ENCODE measurements at places on chromosomes 12 and 14. TPM values are rescaled to one million over a fixed set of nuclear protein-coding genes. Genes with fewer than 3 reads are reported as not detected.

LTBP2 gene
- 0.43 TPM for total RNA-seq

ABCC9 gene
- 42.3 TPM for total RNA-seq

GRCh38 chr14:92314182-92314581 lies 8.8 kb upstream of the SLC24A4 start:
- no peak for DNase-seq

GRCh38 chr14:37021390-37021789 lies 151.0 kb downstream of the SLC25A21 start:
- no peak for DNase-seq

GRCh38 chr14:50047274-50047676 lies 69.1 kb downstream of the VCPKMT start:
- no peak for DNase-seq

CELA1 gene
- not detected for total RNA-seq

DNA sequence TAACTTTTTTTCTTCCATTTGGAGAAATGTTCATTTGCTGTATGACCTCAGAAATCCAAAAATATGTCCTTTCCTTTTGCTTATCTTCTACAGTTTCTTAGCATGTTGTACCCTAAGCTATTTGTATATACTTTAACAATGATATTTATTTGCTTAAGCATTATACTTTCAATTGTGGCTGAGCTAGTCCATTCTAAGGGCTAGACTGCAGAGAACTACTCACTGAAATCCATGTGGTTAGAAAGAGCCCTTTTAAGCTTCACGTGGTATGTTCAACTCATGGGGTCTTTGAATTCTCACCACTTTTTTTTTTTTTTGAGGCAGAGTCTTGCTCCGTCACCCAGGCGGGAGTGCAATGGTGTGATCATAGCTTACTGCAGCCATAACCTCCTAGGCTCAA lies 122.5 kb downstream of the HMGA2 start:
- no peak for DNase-seq

DNA sequence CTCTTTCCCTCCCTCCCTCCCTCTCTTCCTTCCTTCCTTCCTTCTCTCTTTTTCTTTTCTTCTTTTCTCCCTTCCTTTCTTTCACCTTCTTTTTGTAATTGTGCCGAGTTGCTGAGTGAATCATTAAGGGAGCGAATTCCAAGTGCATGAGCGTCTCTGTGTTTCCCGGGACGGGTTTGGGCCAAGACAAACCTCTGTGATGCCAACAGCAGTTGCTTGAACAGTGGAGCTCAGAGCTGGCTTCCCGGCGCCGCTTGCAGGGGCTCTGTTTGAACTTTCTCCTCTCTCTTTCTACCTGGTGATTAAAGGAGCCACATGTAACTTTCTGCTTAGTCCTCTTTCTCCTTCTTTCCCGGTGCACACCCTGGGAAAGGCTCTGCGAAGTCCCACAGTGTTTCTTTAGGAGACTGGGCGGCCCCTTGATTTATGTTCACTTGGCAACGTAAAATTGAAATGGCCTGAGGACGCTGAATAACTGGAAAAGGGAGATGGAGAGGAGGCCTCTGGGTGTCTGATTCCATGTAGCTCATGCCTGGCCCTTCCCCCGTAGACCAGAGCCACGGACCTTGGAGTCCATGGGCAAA lies 33.7 kb upstream of the MAP1LC3B2 start:
- DNase-seq, result peak; percentile 65

DNA sequence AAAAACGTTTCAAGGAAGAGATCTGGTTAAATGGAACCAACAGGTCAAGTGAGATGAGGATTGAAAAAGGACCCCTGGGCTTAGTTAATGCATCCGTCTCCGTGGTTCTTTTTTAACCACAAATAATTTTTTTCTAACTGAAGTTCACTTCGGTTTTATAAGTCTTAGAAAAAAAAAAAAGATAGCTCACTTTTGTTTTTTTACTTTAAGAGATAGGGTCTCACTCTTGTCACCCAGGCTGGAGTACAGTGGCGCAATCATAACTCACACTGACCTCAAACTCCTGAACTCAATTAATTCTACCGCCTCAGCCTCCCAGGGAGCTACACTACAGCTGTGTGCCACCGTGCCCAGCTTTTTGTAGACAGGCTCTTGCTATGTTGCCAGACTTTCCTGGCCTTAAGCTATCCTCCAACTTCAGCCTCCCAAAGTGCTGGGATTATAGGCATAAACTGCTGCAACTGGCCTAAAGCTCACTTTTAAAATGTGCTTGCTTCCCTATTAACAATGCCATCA lies 11.8 kb downstream of the HNRNPC start:
- DNase-seq, result no peak

CRACR2A gene
- total RNA-seq, result 4.9 TPM

DNA sequence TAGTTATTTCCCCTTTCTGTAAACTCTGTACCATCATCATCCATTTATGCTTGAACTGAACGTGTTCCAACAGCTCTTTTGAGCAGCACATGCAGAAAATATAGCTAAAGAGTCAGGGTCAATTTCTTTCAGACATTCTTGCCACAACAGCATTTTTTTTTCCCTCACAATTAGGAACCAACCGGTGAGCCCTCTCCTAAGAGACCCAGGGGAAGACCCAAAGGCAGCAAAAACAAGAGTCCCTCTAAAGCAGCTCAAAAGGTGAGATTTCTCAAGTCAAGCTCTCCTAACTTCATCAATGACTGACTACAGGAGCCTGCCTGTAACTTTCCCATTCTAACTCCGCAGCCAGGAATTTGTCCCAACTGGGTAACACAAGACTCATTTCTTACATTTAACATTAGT lies 3.5 kb downstream of the HMGA2 start:
- no peak for DNase-seq

GRCh38 chr14:51457843-51458562 lies 193.7 kb upstream of the FRMD6 start:
- DNase-seq, result no peak

SRRM4 gene
- not detected for total RNA-seq

- no peak for DNase-seq
Measured at GRCh38 chr14:21840765-21841164, 167.1 kb upstream of the OR4E1 start.

- DNase-seq, result no peak
Measured at GRCh38 chr12:6923851-6924250, 3.9 kb upstream of the ATN1 start.

- no peak for DNase-seq
Measured at GRCh38 chr12:89163918-89164317, 188.4 kb downstream of the DUSP6 start.

HOXC6 gene
- total RNA-seq, result 0.89 TPM

- no peak for DNase-seq
Measured at GRCh38 chr14:53496668-53497067, 343.5 kb upstream of the DDHD1 start.

GRCh38 chr14:32224737-32225377 lies 21.8 kb upstream of the RNU6-8 start:
- DNase-seq, result peak; percentile 24

GRCh38 chr12:96846293-96846692 lies 60.8 kb upstream of the NEDD1 start:
- DNase-seq, result no peak

DNA sequence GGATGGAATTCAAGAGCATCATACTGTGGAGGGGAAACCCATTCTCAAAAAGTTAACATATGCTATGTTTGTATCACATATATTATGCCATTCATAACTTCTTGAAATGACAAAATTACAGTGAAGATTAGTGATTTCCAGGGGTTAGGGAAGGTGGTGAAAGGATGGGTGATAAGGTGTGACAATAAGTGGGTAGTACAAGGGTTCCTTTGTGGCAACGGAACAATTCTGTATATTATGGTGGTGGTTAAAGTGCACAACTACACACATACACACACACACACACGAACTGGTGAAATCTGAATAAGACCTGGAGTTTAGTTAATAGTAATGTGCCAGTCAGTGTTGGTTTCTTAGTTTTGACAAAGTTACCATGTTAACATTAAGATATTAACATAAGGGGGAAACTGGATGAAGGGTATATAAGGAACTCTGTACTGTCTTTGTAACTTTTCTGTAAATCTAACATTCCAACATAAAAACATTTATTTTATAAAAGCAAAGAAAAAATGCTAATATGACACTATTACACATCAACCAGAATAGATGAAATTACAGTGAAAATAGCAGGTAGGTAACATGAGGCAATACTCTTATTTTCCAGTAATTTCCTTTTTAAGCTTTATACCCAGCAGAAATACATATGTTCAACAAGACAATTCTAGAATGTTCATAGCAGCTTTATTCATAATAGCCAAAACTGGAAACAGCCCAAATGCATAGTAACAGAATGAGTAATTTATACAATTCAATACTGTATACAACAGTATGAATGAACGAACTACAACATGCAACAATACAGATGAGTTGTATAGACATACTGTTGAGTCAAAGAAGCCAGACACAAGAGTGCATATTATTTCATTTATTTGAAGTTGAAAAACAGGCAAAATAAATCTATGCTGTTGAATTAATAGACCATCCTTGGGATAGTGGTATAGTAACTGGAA lies 44.0 kb upstream of the OR5AU1 start:
- no peak for DNase-seq

GRCh38 chr12:96398424-96399119 lies 1.7 kb downstream of the CDK17 start:
- DNase-seq, result no peak

EML5 gene
- total RNA-seq, result 0.82 TPM

DNA sequence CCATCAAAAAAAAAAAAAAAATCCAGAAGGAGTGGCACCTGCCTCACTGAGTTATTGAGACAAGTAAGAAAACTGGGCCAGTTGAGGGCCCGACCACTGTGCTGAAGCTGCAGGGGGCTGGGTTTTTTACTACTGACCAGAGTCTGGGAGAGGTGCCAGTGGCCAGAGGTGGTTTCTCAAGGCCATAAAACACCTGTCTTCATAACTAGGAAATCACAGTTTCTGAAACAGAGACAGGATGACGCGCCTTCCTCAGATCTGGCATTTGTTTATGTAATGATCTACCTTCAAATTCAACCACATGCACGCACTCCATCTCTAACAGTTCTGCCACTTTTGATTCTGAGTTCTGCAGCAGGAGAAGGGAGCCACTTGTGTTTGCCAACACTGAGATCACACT lies 12.7 kb downstream of the TSPAN11 start:
- no peak for DNase-seq

SLC41A2 gene
- total RNA-seq, result 8.1 TPM

DNA sequence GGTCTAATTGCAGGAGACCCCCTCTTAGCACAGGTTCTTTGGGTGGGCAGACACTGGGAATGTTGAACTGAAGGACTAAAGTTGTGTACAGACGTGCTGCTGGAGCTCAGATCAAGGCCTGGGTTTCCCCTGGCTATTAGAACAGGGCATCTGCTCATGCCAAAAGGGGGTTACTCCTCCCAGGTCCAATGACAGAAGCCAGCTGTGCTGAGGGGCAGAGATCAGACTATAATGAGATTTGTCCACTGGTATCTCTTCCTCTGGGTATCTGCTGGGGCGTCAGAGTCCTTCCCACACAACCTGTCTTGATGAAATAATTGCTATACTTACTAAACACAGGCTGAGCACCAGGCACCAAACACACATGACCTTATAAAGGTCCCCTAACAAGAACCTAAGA lies 42.6 kb downstream of the LTBP2 start:
- no peak for DNase-seq

GRCh38 chr14:104118006-104118844 lies 20.2 kb upstream of the KIF26A start:
- DNase-seq, result no peak

GRCh38 chr12:96912261-96912660 lies 5.2 kb downstream of the NEDD1 start:
- DNase-seq, result no peak

DNA sequence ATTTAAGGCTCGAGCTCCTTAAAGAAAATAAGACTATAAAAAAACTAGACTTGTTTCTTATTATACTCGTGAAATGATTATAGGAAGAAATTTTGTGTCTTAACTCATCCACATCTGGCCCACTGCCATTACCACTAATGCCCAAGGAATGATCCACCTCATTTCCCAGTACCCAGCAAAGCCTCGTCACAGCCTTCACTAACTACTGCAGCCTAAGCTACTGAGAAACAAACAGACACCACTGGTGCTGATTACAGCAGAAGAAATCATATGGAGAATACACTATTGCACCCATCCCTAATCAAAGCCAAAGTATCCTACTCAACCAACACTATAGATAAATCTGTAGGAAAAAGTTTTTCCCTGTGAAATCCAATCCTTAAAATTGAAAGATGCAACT lies 205.3 kb upstream of the NAV3 start:
- DNase-seq, result no peak

DNA sequence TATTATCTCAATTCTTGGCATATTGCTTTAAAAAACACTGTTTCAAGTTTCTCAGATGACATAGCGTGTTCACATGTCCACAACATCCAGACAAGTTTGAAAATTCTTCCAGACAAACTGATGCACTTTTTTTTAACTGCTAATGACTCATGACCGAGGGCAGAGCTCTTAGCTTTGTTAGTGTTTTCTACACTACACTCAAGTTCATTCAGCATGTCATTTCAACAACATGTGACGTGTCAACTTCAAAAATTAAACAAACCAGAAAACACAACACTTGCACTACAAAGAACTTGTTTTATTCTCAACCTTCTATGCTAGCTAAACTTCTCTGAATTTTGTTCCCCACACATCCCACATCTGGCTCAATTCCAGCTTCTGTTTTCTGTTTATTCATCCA lies 1186.3 kb upstream of the FLRT2 start:
- no peak for DNase-seq

GRCh38 chr12:103929046-103929783 lies 995 bp upstream of the HSP90B1 start:
- peak; percentile 88 for DNase-seq

MYL2 gene
- total RNA-seq, result not detected

DNA sequence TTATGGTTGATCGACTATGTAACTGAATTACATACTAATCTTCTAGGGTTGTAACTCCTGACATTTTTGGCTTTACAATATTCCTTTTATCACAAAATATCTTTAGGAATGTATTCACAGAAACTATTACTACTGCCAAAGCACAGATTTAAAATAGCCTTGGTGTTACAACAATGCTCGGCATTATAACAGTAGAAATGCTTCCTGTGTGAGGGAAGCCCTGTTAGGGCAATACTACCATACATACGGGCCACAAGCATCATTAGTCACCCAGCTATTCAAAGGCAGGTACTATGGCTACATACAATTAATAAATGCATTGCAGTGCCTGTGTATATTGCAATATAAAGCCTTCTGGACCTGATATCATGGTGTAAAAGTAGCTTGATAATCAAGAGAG lies 517.8 kb downstream of the C12orf50 start:
- no peak for DNase-seq

DNA sequence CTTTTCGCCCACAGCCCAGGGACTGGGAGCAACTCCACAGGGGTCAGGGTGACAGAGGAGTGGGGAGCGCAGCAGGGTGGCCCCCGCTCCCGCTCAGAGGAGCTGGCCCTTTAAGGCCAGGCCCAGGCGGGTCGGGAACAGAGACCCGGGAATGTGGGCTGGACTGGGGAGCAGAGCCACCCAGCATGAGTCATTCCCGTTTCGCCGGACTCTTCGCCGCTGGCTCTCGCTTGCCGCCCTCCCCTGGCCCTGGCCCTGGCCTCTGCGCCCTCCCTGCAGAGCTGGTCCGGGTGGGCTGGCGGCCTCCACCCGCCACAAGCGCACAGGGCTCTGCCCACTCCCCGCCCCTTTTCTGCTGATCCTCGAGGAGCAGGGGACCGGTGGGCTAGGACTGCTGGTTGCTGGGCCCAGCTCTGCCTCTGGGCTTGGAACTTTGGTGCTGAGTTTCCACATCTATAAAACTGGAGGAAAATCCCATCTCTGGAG lies 92.8 kb downstream of the NINJ2 start:
- peak; percentile 83 for DNase-seq

CMTM5 gene
- total RNA-seq, result not detected
